COLO829 (cell line): ENCODE measurements at places on chromosomes 2 and 18.
A peak's percentile ranks its signal among the peaks of the same experiment; 100 is the strongest.

- DNase-seq = no peak
These were observed 88.1 kb downstream of the MCFD2 start for GRCh38 chr2:46827274-46828134.

DNA sequence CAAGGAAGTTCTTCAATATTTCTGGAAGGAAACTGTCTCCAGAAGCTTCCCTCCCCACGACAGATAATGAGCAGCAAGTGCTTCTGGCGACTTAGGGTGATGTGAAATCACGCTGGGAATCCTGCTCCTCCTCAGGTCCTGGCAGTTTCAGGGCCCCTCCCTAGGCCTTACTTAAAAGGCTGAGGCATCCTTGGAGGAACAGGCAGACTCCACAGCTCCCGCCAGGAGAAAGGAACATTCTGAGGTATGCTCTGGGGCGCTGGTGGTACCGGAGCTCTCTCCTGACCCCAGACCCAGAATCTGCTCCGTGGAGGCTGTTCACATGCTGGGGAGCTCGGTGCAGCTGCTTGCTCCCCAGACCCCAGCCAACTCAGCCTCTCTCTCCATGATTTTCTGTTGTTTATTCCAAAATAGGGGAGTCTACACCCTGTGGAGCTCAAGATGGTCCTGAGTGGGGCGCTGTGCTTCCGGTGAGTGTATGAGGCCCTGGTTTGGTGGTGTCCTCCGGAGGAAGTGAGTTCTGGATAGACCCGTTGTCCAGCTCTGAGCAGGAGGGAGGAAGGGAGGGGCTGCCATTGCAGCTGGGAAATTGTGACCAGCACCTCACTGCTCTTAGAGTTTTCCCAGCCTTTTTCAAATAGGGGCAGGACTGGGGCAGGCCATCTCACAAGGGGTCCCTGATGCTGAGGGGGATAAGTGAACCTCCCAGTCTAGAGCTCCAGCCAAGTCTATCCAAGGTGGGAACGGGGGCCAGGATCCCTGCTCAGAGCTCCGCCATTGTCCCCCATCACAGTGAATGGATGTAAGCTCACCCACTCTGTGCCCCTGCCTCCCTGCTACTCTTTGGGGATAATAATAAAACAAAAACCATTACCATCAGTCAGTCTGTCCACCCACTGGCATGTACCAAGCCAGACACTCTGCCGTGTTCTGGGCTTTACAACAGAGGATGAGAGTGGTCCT lies at the start of gene IL36RN:
Gene IL36RN, plus strand, starts transcription at position 201 of the 963 bp plus-strand sequence. Its CDS starts 241 bp downstream, at position 442.
- no peak for DNase-seq

GRCh38 chr2:177812713-177813396 lies 259.7 kb downstream of the PDE11A start:
- no peak for DNase-seq

- no peak for DNase-seq
These were observed 580 bp downstream of the TMEM163 start for GRCh38 chr2:134718023-134718816.

GRCh38 chr18:10455726-10456453 lies 1.5 kb downstream of the APCDD1 start:
- no peak for DNase-seq

GRCh38 chr2:148646231-148646559 lies 1.6 kb downstream of the EPC2 start:
- peak; percentile 61 for DNase-seq

GRCh38 chr2:80303909-80304837 lies at the start of gene LRRTM1:
LRRTM1 (minus strand) TSS chr2:80304752; CDS start chr2:80303819, 933 bp downstream.
- DNase-seq = no peak

- DNase-seq = no peak
These were observed 135.9 kb upstream of the SIX3 start for GRCh38 chr2:44805401-44806235.

DNA sequence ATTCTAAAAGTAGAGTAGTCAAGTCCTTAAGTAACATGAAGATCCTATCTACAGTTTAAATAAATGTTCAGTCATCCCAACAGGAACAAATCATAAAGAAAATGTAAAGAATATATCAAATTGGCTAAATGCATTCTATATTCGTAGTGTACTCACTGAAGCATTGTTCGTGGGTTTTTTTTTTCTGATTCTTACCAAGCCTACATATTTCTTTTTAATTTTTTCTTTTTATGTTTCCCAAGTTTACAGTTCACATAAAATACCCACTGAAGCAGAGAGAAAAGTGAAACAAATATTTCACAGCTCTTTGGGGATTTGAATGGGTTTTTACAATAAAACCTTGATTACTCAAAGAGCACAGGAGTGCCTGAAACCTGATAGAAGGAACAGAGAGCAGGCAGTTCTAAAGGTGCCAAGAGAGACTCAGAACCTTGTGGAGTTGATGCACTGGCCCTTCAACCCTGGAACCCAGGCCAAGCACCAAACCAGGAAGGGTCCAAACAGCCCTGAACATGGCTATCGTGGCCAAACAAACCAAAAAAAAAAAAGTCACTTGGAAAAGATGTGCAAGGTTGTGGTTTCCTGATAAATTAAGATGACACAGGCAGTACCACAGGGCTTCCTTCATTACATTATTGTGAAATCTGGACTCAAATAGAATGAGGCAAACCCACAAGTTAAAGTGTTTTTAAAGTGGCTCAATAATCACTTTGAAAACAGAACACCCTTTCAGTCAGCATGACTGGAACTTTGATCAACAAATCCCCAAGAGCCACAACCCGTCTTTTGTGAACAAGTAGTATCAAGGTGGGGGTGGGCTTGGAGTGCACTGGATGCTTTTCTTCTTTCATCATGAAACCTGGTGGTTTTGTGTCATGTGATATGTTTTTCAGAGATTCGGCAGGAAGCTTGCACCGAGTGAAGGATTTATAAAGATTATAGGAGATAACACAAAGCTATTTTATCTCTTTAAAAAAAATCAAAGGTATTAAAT lies 245.0 kb upstream of the FN1 start:
- DNase-seq = peak; percentile 93

DNA sequence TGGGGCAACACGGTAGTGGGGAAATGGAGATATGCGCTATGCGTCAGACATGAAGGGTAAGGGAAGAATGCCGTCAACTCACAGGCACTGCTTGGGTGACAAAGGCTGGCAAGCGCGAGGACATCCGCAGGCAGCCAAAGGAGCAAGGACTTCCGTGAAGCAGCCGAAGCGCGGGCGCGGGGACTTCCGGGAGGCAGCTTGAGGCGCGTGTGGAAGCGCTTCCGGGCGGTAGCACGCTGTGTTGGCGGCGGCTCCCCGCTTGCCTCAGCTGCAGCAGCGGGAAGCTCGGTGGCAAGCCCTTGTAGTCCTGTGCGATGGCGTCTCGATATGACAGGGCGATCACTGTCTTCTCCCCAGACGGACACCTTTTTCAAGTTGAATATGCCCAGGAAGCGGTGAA lies at the start of gene PSMA8:
Gene PSMA8, plus strand, starts transcription at position 218 of the 400 bp plus-strand sequence. Its CDS starts 97 bp downstream, at position 315.
- DNase-seq = no peak

DNA sequence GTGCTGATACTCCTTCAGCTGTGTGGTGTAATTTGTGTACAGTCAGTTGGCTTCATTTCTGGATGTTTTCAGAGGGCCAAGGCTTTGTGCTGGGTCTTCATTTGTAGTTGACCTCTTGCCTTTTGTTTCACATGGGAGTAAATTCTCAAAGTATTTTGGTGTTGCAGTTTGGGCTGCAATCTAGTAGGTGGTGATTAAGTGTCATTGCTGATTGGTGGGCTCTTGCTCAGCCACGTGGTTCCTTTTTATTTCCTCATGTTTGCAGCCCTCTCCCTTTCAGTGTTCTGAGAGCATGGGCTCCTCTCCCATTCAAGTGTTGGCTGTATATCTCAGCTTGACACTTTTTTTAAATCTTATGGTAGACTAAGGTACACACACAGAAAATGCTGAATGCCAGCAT lies 96.8 kb downstream of the SNTG2 start:
- DNase-seq = no peak

DNA sequence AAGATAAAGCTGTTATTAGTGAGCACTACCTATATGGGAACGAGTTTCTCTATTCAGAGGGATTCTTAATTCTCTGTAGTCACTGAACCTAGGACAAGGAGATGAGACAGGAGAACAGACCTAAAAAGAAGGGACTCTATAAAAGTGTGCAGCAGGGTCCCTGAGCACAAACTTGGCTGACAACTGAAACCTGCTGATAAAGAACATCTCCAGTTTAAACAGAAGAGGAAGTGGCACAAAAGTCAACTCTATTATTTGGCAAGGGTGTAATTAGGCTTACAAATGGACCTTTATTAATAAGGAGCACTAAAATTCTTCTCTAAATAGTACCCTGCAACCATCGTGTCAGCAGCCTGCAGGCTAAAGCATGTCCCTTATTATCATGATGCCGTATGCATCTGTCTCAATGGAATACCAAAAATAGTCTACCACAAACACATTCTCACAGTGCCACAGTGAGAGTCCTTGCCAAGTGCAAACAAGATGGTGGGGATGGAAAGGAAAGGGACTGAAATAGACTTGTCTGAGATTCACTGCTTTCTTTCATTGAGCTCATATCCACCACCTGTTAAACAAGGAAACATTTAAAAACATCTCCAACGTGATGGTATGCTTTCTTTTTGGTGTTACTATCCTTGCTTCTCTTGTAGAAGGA lies 260.2 kb downstream of the INSIG2 start:
- DNase-seq = no peak
